CD4-positive, alpha-beta T cell (primary cell): ENCODE measurements at places on chromosomes 2 and 18.

DNA sequence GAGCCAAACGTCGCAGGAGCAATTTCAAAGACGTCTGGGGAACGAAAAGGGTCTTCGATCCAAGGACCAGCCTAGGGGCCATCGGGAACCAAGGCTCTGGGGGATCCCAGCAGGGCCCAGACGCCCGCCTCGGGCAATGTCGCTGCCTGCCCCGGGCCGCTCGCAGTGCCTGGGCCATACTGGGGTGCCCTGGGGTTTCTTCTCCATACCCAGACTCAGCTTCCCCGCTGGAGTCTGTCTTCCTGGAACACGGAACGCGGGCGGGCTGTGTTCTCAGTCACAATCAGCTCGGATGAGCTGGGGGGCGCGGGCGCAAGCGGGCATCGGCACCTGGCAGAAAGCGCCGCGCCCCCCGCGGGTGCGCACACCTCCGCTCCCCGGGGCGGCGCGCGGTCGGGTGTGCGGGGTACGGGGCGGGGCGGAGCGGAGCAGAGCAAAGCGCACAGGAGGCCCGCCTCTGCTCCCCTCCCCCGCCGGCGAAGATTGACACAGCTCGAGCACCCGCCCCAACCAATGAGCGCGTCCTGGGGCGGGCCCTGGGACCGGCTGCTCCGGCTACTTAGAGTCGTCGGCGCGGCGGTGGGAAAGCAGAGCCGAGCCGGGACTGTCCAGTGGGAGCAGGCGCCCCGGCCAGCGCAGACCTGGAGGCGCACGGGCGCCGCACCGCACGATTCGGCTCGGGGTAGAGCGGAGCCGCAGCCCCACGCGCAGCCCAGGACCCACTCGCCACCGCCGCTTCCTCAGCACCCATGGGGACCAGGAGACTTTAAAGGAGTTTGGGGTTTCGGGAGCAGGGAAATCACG is at the start of gene LRATD1:
Gene LRATD1 (plus strand): TSS at position 585 of the 804 bp plus-strand sequence. CDS start 1,263 bp downstream, outside the sequence.
- DNase-seq, result no peak

DNA sequence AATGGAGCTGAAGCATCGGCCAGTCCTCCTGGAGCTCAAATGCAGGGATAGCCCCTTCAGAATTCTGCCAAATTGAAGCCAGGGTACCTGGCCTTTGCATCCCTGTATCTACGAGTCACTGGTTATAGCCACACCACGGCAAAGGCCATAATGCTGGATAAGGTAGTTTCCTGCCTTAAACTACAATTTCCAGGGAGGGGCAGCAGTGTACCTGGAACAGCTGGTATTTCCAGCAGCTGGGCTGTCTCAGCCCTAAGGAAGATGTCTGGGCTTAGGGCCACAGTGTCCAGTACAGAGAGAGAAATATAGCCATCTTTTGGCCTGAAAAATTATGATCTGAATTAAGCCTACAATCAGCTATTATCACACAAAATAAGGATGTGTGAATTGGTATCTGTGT is 180.3 kb downstream of the GCA start:
- DNase-seq, result no peak

GRCh38 chr2:171402906-171403580 is 30.7 kb downstream of the METTL8 start:
- no peak for DNase-seq

GRCh38 chr2:8437949-8438400 is 243.9 kb upstream of the ID2 start:
- DNase-seq, result no peak

DNA sequence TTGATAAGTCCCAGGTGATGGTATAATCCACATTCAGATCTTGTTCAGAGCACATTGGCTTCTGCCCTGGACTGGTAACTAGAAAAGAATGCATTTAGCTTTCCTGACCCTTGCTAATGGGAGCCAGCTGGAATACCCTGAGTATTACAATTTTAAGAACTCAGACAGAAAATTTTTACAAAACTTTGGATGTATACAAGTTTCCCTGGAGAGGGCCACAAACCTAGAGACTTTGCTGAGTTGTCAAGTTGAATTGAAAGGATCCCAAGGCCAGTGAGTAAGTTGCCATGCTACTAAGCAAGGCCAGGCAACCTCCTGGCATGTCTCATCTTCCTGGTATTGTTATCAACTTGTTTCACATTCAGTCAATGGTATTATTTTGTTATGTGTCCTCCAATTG is 20.0 kb upstream of the NABP1 start:
- no peak for DNase-seq

GRCh38 chr2:61277756-61278155 is 115.8 kb downstream of the C2orf74 start:
- no peak for DNase-seq

- no peak for DNase-seq
Measured at GRCh38 chr2:177728920-177729319, 336.3 kb downstream of the AGPS start.
